Body of pancreas (tissue), 4 donors: ENCODE measurements at places on chromosomes 12 and 14. TPM values are rescaled to one million over a fixed set of nuclear protein-coding genes. Genes with fewer than 3 reads are reported as not detected.

TMPRSS12 gene
- total RNA-seq, result not detected

RBP5 gene
- not detected for total RNA-seq

CISTR gene
- total RNA-seq, result not detected

SLC41A2 gene
- 58.6 TPM for total RNA-seq

PLEKHD1 gene
- total RNA-seq, result under 0.01 TPM

INHBE gene
- total RNA-seq, result not detected

SLC8A3 gene
- under 0.01 TPM for total RNA-seq

DUSP6 gene
- total RNA-seq, result 21.3 TPM

HOTAIR gene
- total RNA-seq, result not detected

NFYB gene
- total RNA-seq, result 15.2 TPM

LRRC10 gene
- not detected for total RNA-seq

BLOC1S1 gene
- 86.1 TPM for total RNA-seq

CLEC9A gene
- 0.26 TPM for total RNA-seq

MRPS35 gene
- 16.5 TPM for total RNA-seq

LAG3 gene
- not detected for total RNA-seq

VWF gene
- total RNA-seq, result 78.1 TPM

CD9 gene
- 91.3 TPM for total RNA-seq

IL31 gene
- not detected for total RNA-seq

PMEL gene
- 1.6 TPM for total RNA-seq

GNB3 gene
- 0.33 TPM for total RNA-seq

TRPV4 gene
- 5.2 TPM for total RNA-seq

RIC8B gene
- total RNA-seq, result 22.1 TPM

ZNF605 gene
- 18.1 TPM for total RNA-seq

LHX5 gene
- total RNA-seq, result not detected

HOXC10 gene
- not detected for total RNA-seq

GARIN6 gene
- total RNA-seq, result not detected

OLR1 gene
- total RNA-seq, result 5.7 TPM

MYBPC1 gene
- 0.78 TPM for total RNA-seq

CLBA1 gene
- 8.6 TPM for total RNA-seq

TPH2 gene
- total RNA-seq, result not detected

CRIP1 gene
- 5.4 TPM for total RNA-seq

PSMC1 gene
- 25.7 TPM for total RNA-seq

KCNH3 gene
- 1.6 TPM for total RNA-seq

PTPRO gene
- total RNA-seq, result 1.3 TPM

PRR13 gene
- 43.8 TPM for total RNA-seq

CABP1 gene
- total RNA-seq, result 1.0 TPM

B3GNT4 gene
- not detected for total RNA-seq

MYO1H gene
- not detected for total RNA-seq

EVL gene
- 57.7 TPM for total RNA-seq

ADAMTS20 gene
- total RNA-seq, result not detected

IRAK3 gene
- total RNA-seq, result 6.3 TPM

HSPB8 gene
- 14.8 TPM for total RNA-seq

PLEK2 gene
- 9.2 TPM for total RNA-seq
